ENCODE measurements at places on chromosomes 7 and 10.

DNA sequence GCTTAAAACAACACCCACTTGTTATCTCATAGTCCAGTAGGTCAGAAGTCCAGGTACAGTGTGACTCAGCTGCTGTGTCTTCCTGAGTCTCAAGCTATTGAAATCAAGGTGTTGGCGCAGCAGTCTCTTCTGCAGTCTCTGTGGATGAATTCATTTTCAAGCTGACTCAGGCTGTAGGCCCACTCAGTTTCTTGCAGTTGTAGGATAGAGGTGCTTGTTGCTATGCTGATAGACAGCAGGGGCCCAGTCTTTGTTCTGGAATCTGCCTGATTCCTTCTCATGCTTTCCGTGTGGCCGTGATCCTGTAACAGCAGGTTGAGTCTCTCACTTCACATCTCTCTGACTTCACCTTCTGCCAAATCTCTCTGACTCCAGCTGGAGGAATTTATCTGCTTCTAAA, 400.4 kb upstream of the POM121L12 start:
- H3K27me3 ChIP-seq = no peaks in the 10 kb centered on the region
- no peaks in the 10 kb centered on the region for H3K36me3 ChIP-seq
- no peak overlapping the region for H3K4me3 ChIP-seq
- H3K27ac ChIP-seq = no peak overlapping the region
- H3K4me1 ChIP-seq = no peaks in the 10 kb centered on the region
- DNase-seq = no peak

- no peak overlapping the region for H3K4me3 ChIP-seq
- H3K27me3 ChIP-seq = no peaks in the 10 kb centered on the region
- H3K27ac ChIP-seq = no peak overlapping the region
- DNase-seq = no peak
Observed at GRCh38 chr10:21385996-21386585, 139.4 kb downstream of the SKIDA1 start.

GRCh38 chr7:143360788-143361551, 1.5 kb downstream of the FAM131B start:
- no peak overlapping the region for H3K27ac ChIP-seq
- H3K4me1 ChIP-seq = peaks cover 15% of the 10 kb centered on the region
- no peak overlapping the region for H3K4me3 ChIP-seq
- peaks cover 3% of the 10 kb centered on the region for H3K27me3 ChIP-seq

DNA sequence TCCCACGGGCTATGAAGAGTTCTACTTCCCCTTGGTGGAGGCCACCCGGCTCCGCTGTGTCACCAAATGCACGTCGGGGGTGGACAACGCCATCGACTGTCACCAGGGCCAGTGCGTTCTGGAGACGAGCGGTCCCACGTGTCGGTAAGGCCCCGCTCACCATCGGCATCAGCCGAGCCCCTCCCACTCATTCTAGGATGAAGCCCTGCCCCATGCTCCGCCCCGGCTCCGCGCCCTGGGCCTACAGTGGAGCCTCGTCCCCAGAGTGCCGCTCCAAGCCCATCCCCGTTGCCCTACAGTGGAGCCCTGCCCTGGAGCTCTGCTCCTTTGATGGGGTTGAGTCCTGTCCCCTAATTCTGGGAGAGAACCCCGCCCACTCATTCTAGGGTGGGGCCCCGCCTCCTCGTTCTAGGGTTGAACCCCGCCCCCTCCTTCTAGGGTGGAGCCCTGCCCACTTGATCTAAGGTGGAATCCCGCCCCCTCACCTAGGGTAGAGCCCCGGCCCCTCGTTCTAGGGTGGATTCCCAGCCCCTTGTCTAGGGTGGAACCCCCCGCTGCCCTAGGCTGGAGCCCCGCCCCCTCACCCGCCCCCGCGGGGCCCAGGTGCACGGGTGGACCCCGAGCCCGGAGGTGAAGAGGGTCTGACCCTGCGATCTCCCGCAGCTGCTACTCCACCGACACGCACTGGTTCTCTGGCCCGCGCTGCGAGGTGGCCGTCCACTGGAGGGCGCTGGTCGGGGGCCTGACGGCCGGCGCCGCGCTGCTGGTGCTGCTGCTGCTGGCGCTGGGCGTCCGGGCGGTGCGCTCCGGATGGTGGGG, 3.4 kb upstream of the MUC12 start:
- no peak for DNase-seq
- H3K27me3 ChIP-seq = peaks cover 18% of the 10 kb centered on the region
- H3K4me3 ChIP-seq = peak overlapping the region; percentile 38
- H3K4me1 ChIP-seq = peaks cover 19% of the 10 kb centered on the region
- no peak overlapping the region for H3K27ac ChIP-seq

DNA sequence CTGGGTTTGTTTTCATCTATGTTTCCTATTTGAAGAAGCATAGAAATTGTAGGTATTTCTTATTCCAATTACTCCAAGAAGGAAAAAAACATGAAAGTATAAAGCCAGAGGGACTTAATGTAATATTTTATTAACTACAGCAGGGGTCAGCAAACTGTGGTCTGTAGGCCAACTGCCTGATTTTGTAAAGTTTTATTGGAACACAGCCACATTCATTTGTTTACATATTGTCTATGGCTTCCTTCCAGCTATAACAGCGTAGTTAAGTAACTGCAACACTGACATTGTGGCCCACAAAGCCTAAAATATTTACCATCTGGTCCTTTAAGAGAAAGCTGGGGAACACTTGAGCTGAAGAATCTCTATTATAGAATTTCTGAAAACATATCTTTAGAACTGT, 306.2 kb downstream of the BICC1 start:
- no peak overlapping the region for H3K27ac ChIP-seq
- no peak overlapping the region for H3K4me3 ChIP-seq
- H3K4me1 ChIP-seq = no peaks in the 10 kb centered on the region
- no peaks in the 10 kb centered on the region for H3K36me3 ChIP-seq

DNA sequence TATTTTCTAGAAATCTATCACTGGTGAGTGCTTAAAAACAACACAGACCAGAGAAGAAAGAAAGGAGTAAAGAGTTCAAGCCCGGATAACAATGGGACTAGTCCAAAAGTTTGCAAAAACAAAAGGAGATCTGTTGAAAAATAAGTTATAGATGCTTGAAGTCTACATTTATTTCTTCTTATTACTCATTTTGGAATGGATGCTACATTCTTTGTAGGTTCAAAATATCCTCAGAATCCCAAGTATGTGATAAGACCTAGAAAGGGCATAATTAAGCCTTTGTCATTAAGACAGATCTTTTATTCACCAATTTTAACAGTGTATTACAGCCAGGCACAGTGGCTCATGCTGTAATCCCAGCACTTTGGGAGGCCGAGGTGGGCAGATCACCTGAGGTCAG, 42.7 kb upstream of the ITGB8 start:
- DNase-seq = no peak
- H3K4me3 ChIP-seq = no peak overlapping the region
- no peaks in the 10 kb centered on the region for H3K27me3 ChIP-seq
- no peak overlapping the region for H3K27ac ChIP-seq

GRCh38 chr10:109762555-109762954, 160.8 kb downstream of the XPNPEP1 start:
- DNase-seq = no peak
- no peak overlapping the region for H3K4me3 ChIP-seq
- H3K27ac ChIP-seq = no peak overlapping the region
- no peaks in the 10 kb centered on the region for H3K27me3 ChIP-seq

GRCh38 chr7:79507131-79507530, 53.7 kb upstream of the MAGI2 start:
- no peak overlapping the region for H3K27ac ChIP-seq
- no peak for DNase-seq
- H3K36me3 ChIP-seq = no peaks in the 10 kb centered on the region
- no peaks in the 10 kb centered on the region for H3K27me3 ChIP-seq

GRCh38 chr7:70668606-70669358, 463.2 kb upstream of the GALNT17 start:
- H3K4me3 ChIP-seq = no peak overlapping the region
- H3K36me3 ChIP-seq = no peaks in the 10 kb centered on the region
- no peak overlapping the region for H3K27ac ChIP-seq
- no peaks in the 10 kb centered on the region for H3K27me3 ChIP-seq

DNA sequence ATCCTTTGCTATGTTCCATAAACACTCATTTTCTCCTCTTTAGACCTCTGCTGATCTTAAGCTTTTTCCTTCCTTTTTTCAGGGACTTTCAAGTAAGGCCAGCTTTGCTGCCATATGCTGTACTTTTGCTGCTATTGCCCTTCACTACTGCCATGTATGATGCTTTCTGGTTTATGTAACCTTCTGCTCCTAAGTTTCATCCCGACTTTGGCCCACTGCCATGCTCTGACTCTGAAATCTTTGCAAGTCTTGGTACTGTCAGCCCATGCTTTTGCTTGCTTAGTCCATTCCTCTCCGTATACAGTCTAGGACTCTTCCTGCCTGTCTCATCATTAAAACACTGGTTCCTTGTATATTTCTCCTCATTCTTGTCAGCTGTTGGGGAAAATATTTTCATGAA, 152.4 kb downstream of the RNF133 start:
- no peaks in the 10 kb centered on the region for H3K36me3 ChIP-seq
- H3K27ac ChIP-seq = no peak overlapping the region
- H3K4me1 ChIP-seq = no peaks in the 10 kb centered on the region
- no peak for DNase-seq
- no peak overlapping the region for H3K4me3 ChIP-seq

GRCh38 chr7:103705542-103705941, 259.5 kb upstream of the SLC26A5 start:
- no peak overlapping the region for H3K4me3 ChIP-seq
- no peaks in the 10 kb centered on the region for H3K27me3 ChIP-seq
- no peaks in the 10 kb centered on the region for H3K4me1 ChIP-seq
- H3K36me3 ChIP-seq = no peaks in the 10 kb centered on the region
- no peak for DNase-seq

DNA sequence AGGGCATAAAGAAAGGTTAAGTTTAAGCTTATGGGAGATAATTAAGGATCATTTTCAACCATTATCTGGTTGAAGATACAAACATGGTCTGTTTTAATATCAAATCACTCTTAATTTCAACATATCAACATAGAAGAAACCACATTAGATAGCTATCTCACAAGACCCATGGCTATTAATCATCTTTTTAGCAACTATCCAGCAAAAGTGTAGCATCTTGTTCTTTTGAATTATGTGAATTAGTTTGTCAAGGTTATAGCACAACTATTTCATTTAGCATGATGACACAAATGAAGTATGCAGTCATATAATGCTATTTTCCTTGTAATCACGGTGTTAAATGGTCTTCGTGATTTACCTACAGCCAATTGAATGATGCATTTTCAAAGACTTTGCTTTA, 58.9 kb upstream of the PPP1R9A start:
- no peaks in the 10 kb centered on the region for H3K4me1 ChIP-seq
- no peak overlapping the region for H3K27ac ChIP-seq
- H3K27me3 ChIP-seq = no peaks in the 10 kb centered on the region
- no peak for DNase-seq

GRCh38 chr7:129750091-129750490, 138.6 kb downstream of the NRF1 start:
- no peak overlapping the region for H3K4me3 ChIP-seq
- no peaks in the 10 kb centered on the region for H3K27me3 ChIP-seq
- no peak for DNase-seq
- no peaks in the 10 kb centered on the region for H3K4me1 ChIP-seq
- H3K27ac ChIP-seq = no peak overlapping the region

DNA sequence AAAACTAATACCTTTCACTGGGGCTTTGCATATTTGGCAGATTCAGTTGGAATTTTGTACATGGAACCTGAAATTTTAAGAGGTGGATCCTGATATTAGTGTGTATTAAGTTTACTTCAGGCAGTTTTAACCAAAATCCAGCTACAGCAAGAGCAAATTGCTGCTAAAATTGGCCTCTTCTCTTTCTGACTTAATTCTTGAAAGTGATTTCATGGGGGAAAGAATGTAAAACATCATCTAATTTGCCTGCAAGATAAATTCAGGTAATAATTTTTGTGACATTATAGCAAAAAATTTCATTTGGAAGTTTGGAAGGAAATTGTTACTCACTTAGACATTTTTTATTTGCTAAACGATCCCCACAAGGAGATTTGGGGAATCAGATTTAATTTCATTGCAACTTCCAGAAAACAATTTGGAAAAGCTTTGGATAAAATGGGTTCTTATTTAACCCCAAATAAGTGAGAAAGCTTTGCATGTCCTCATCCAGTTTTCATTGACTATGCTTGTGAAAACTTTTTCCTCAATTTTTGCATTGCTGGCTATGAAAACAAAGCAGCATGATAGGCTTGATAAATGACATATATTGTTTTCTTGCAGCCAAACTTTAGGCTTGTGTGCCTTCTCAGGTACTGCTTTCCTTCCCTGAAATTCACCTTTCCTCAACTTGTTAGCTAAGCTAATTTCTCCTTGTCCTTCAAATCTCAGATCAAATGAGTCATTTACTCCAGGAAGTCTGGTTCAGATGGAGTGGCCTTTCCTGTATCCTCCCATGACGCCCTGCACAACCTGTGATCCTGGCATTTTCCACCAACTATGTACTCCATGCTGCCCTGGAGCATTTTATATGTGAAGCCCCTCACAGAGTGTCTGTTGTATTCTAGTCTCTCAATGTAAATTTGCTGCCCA, 27.4 kb upstream of the ZNF438 start:
- H3K36me3 ChIP-seq = no peaks in the 10 kb centered on the region
- no peak overlapping the region for H3K27ac ChIP-seq
- H3K27me3 ChIP-seq = no peaks in the 10 kb centered on the region
- no peak for DNase-seq
- H3K4me1 ChIP-seq = peaks cover 4% of the 10 kb centered on the region

- H3K36me3 ChIP-seq = no peaks in the 10 kb centered on the region
- H3K4me1 ChIP-seq = peaks cover 5% of the 10 kb centered on the region
- no peak for DNase-seq
- H3K4me3 ChIP-seq = no peak overlapping the region
- no peak overlapping the region for H3K27ac ChIP-seq
Observed at GRCh38 chr7:366161-366803, 76.3 kb downstream of the FOXL3 start.

DNA sequence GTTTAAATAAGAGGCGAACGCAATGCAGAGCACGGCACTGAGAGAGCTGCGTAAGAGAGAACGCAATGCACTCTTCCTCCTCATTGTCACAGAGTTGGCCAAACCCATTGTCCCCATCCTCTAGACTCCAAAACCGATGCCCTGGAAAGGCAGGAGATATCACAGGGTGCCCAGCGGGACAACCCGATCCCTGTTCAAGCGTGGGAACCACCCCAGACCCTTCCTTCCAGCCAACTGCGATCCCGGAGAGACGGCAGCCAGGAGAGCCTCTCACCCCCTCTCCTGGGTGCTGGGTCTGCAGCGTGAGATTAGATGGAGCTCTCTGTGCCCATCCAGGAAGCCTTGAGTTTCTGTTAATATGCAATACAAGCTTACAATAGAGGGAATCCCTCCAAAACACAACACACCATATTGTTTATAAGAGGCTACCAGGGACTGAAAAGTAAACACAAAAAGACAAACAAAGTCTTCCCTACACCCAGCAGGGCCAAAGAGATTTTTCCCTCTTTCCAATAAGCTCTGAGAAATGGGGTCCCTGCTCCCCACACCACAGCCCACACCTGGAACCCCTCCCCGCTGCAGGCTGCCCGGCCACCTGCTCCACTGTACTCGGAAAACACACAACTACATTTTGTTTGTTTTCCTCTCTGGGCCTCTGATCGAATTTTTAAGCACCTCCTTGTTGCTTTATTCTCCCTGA, 187.6 kb downstream of the ADARB2 start:
- H3K27me3 ChIP-seq = no peaks in the 10 kb centered on the region
- H3K36me3 ChIP-seq = no peaks in the 10 kb centered on the region
- H3K4me1 ChIP-seq = no peaks in the 10 kb centered on the region

- no peak for DNase-seq
- H3K4me1 ChIP-seq = peaks cover 44% of the 10 kb centered on the region
- no peak overlapping the region for H3K4me3 ChIP-seq
Observed at GRCh38 chr10:95841661-95842498, 65.9 kb upstream of the CC2D2B start.

All from esophagus squamous epithelium (tissue), 5 donors.